ENCODE measurements at places on chromosomes 7 and 10.

GRCh38 chr10:804787-805619 is 115.5 kb upstream of the DIP2C start:
- DNase-seq: no peak

GRCh38 chr10:129039406-129040370 is 427.4 kb upstream of the MGMT start:
- no peak for DNase-seq

GRCh38 chr10:106958589-106959361 is 205.7 kb downstream of the SORCS1 start:
- DNase-seq: no peak

- DNase-seq: no peak
These were observed 199.5 kb upstream of the PPP2R2D start for GRCh38 chr10:131701131-131701947.

DNA sequence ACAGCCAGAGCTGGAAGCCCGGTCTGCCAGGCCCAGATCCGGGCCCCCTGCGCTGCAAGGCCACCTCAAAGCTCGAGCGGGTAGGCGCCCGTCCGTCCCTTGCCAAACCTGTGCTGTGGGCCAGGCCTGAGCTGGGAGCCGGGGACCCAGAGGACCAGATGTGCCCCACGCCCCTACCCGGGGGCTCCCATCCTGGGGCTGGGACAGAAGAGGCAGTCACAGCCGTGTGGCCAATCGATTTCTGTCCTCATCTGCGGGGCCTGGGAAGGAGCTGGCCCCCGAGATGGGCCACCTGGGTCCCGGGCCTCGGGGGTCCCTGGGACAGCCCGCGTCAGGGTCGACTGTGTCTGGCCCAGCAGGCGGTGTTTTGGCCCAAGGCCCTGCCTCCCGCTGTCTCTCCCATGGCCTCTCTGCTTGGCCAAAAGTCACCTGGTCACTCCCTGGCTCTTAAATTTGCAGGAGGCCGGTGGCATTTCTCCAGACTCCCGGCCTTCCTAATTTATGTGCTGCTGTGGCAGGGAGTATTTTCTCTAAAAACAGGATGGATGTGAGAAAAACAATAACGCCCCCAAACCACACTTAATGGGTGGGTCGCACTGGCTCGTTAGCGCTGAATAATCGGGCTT is 63.8 kb downstream of the UNCX start:
- DNase-seq: no peak

All from CD4-positive, alpha-beta T cell treated with Interleukin-17A for 4 hours (primary cell).